Stimulated activated CD4-positive, alpha-beta T cell treated with anti-CD3 and anti-CD28 coated beads, Interleukin-2, amount 100 ng/mL, for 24 hours (primary cell): ENCODE measurements at places on chromosomes 11 and 22.
A peak's percentile ranks its signal among the peaks of the same experiment; 100 is the strongest.

DNA sequence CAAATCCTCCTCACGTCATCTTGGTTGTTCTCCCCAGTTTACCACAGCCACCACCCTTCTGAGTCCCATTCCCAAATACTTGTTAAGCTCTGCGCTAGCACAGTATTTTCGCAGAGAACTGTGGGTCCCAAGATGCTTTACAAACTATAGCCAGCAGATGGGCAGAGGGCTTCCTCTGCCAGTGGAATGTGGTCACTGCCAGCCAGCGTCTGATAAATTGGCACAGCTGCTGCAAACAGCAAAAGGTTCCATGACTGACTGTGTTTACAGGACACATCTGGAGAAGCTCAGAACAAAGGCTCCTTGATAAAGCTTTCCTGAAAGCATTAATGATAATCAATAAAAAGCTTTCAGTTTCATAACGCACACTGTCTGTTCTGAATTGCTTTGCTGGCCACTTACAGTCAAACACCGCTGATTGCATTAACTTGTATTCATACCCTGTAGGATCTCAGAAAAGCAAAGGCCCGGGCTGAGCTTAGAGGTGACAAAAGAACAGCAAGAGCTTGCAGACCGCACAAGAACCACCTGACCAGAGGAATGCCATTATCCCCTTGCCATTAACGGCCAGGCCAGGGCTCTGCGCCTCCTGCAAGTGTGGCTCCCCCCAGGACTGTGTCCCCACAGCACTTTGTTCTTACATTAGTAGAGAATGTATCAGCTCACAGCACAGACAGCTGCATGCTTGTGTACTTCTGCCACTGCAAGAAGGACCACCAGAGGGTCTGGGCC is 120.6 kb downstream of the MICAL3 start:
- DNase-seq = no peak

- no peak for DNase-seq
Observed at GRCh38 chr11:68093565-68093964, 27.6 kb downstream of the CHKA start.

DNA sequence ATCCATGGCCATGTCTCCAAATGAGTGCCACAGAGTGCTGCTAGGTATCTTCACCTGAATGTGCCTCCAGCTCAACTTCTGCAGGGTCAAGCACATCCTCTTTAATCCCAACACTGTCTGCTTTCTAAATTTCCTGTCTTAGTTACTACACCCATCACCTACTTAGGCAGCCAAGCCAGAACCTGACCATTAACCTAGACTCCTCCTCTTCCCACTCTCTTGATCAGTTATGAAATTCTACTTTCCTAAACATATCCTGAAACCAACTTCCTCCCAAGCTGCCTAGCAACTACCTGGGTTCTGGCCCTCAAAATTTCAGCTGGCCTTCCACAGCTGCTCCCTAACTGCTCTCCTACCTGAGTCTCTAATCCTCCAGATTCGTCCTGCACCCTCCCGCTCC is 22.7 kb downstream of the CADM1 start:
- DNase-seq = no peak

DNA sequence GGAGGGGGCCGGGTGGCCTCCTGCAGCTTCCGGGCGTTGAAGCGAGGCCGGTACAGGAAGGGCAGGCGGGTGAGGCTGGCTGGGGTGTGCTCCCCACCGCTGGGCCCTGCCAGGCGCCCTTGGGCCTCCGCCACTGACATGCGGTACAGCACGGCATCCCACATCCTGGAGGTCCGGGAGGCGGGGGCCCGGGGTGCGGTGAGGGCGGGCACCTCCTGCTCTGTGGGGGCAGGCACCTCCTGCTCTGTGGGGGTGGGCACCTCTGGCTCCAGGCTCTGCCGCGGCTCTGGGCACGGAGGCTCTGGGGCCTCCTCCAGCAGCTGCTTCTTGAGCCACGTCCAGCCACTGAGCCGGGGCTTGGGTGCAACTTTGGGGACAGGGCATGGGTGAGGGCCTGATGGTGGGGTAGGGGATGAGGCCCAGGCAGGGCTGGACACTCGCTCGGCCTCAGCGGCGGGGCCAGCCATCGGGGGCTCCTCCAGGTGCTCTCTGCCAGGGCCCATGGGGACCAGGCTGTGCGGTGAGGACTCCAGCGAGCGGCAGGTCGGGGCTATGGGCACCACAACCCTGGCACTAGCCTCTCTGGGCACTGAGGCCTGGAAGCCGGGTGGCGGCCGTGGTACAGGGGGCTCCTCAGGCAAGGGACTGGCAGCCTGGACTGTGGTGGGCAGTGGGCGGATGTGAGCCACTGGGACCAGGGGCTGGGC is 2.3 kb downstream of the PRR33 start:
- DNase-seq = peak; percentile 77

DNA sequence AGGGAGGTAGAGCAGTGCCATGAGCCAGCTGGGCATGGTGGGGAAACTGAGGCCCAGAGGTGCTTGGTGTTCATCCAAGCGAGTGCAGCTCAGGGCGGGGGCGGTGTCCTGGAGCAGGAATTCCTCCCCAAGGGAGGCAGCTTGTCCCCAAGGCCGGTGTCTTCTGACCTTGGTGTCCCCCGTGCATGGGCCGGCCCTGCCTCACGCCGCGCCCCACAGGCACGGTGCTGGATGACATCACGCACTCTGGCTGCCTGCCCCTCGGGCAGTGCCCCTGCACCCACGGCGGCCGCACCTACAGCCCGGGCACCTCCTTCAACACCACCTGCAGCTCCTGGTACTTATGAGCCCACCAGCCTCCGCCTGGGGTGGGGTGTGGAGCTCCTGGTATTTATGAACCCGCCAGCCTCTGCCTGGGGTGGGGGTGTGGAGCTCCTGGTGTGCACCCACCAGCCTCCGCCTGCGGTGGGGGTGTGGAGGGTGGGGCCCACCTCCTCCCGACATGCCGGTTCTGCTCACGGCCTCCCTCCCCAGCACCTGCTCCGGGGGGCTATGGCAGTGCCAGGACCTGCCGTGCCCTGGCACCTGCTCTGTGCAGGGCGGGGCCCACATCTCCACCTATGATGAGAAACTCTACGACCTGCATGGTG is 6.7 kb downstream of the MUC5B start:
- DNase-seq = no peak

- no peak for DNase-seq
Observed at GRCh38 chr11:114158886-114159285, 99.4 kb downstream of the ZBTB16 start.

DNA sequence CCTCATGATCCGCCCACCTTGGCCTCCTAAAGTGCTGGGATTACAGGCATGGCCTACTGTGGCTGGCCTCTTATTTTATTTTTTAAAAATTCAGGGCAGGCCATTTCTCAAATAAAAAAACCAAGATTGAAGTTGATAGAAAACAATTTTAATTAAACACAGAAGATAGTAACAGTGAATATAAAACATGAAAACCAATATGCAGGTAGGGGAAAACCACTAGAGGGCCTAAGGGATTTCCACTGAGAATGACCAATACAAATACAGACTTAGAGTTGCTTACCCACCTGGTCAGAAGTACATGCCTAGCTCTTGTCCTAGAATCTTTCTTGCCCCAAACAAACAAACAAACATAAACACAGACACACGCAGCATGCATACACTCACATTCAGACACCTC is 1.7 kb upstream of the RTCB start:
- no peak for DNase-seq

GRCh38 chr22:44721213-44721612 is 19.2 kb downstream of the PRR5 start:
- no peak for DNase-seq

- no peak for DNase-seq
Observed at GRCh38 chr11:133547808-133548494, 15.7 kb upstream of the OPCML start.

DNA sequence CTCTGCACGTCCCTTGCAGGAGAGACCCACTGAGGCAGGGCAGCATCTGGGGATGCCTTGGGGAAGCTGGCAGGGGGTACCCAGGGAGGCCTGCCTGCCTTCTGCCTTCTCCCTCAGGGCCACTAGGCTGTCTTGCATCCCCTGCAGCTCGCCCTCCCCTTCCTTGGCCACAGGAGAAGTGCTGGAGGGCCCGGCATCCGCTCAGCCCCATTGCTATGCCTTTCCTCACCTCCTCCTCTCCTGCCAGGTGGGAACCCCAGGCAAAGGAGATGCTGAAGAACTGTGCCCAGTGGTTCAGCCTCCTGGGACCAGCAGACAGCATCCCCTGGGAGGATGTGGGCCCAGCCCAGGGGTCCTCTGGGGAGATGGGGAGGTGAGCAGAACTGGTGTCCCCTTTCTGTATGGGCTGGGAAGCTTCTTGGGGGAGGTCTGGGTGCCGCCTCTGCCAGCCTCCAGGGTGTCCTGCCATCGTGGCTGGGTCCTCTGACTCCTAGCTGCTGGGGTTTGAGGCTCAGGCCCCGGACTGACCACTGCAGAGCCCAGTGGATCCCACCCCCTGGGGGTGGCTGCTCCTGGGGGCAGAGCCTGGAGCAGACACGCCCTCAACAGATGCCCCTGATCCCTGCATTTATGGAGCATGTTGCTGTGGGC is 20.6 kb downstream of the MRGPRG start:
- no peak for DNase-seq

GRCh38 chr11:118536726-118537125 is 5.7 kb downstream of the TMEM25 start:
- DNase-seq = no peak

- peak; percentile 17 for DNase-seq
Observed at GRCh38 chr11:117096201-117096991, 1.8 kb downstream of the SIK3 start.

DNA sequence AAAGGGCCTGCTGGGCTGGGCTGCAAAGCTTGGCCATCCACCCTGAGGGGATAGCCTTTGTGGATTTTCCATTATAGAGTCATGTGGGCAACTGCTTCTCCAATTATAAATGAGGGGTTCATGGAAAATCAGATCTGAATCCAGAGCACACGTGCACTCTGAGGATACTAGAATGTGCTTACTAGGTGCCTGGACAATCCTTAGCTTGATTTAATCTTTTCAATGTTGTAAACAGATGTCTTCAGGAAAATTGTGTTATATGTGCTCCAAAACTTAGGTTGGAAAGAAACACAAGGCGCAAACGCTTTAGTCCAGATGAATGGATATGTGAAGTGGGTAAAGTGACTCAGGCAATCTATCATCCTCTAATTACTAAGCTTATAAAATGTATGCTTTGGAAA is 92.0 kb downstream of the SLC17A6 start:
- no peak for DNase-seq

- no peak for DNase-seq
Observed at GRCh38 chr11:43951231-43951630, 8.8 kb downstream of the C11orf96 start.

- no peak for DNase-seq
Observed at GRCh38 chr22:17782158-17782557, 7.9 kb upstream of the BID start.

DNA sequence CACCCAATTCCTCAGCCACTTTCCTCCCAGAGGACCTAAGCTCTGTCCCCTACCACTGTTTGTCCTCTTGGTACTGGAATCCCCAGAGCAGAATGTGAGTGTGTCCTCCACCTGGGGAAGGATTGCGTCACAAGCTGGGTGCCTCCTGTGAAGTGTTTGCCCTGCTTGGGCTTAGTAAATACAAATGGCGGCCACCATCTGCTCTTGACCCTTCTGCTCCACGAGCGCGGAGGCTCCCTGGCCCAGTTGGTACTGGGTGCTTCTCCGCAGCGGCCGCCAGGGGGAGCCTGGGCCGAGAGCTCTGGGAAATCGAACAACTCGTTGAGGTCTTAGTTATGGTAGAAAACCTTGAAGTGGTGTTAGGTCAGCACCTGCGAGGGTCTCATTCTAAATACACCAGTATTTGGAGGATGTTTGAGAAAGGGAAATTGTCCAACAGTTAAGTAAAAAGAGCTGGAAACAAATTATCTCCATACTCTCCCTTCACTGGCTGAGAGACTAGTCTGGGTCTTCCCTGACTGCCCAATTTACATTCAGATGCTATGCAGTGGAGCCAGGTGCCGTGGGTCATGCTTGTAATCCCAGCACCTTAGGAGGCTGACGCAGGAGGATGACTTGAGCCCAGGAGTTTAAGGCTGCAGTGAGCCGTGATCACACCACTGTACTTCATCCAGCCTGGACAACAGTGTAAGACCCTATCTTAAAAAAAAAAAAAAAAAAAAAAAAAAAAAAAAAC is 74.6 kb upstream of the TEAD1 start:
- DNase-seq = peak; percentile 65

- no peak for DNase-seq
Observed at GRCh38 chr11:36139767-36140166, 149.5 kb downstream of the COMMD9 start.
